Hematopoietic multipotent progenitor cell treated with erythropoietin and hydrocortisone succinate and interleukin-3 and kit ligand, for 15 days (in vitro differentiated cells): ENCODE measurements at places on chromosomes 2 and 18.

DNA sequence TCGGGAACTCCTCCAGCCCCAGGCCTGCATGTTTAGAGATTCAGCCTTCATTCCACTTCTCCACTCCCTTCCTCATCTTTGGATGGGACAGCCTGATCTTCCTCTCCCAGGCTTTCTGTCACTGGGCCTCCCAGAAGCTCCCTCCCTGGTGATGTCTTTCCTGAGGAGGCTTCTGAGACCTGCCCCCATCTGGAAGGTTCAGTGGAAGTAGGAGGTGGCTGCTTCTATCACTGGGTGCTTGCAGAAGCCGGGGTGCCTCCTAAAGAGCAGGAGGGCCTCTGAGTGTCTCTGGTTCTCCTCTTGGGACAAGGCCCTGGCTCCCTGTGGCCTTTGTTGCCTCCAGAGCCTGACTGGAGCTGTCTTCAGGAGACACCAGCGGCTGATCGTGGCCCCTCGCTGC is 108.7 kb downstream of the CELF4 start:
- no peak for DNase-seq

DNA sequence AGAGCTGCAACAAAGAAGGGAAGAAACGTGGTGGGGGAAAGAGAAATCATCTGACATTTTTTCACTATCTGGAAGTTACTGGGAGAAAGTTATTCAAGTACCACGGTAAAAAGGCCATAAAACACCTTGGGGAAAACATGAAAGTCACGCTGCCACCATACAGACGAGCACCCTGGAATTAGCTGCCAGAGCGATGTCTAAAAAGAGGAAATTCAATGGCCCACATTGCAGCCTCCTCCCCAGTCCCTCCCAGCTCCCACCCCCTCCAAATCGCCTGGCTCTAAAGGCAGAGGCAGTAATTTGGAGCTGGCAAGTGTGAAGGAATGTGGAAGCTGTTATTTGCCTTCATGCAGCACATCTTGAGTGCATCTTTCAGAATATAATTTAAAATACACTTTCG is 192.0 kb downstream of the ALK start:
- no peak for DNase-seq

DNA sequence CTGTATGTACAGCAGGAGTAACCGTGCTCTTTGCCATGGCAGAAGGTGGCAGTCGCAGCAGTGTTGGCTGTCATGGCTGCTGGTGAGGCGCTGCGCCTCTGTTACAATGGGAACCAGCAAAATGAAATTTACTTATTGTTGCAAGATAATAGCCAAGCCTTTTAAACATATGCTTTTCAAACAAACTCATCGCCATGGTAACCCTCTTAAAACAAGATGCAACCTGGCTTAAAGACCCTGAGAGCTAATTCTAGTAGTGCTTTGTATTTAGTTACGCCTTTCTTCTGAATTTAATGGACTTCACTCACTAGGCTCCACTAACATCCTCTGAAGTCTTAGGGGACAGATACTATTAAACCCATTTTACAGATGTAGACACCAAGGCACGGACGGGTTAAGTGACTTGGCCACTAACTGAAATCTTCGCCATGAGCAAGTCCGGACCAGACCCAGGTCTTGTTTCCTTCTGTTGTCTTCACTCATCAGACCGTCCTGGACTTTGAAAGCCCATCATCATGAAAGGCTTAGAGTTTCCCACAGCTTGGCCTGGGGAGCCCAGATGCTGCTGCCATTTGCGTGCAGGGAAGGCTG is 111.6 kb upstream of the ODC1 start:
- DNase-seq, result no peak

- no peak for DNase-seq
Measured at GRCh38 chr2:128820452-128820851, 501.8 kb upstream of the HS6ST1 start.
